ENCODE measurements at places on chromosomes 5 and 9.

- no peak for DNase-seq
Measured at GRCh38 chr9:132783006-132783405, 95.1 kb downstream of the AK8 start.

DNA sequence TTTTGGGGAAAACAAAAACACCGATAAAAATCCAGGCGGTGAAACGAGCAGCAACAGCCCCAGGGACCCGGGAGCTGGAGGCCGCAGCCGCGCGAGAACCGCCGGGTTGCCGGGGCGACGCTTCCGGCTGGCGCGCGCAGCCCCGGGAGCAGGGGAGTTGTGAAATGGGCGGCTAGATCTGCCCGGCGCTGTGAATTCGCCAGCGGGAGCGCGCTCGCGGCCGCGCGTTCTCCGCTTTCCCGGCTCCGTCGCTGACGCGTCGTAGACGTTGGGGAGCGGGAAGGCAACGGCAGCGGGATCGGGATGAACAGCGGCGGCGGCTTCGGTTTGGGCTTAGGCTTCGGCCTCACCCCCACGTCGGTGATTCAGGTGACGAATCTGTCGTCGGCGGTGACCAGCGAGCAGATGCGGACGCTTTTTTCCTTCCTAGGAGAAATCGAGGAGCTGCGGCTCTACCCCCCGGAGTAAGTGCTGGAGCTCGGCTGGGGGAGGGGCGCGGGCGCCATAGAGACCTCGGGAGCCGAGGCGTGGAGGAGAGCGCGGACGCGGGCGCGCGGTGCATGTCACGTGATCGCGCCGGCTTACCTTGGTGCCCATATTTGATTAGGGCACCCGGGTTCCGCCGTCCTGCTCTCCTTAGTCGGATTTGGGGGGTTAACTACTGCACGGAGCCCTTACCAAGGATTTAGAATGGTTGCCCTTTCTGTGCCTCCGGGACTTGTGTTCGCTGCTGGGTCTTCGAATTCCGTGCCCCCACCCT lies at the start of gene SREK1:
SREK1 (plus strand) TSS at position 227 of the 760 bp plus-strand sequence; CDS start at position 304, 77 bp downstream.
- DNase-seq, result peak; percentile 84

GRCh38 chr5:151469386-151469785 lies 22.0 kb downstream of the SLC36A1 start:
- no peak for DNase-seq

GRCh38 chr9:135517407-135517822 lies 3.8 kb upstream of the LCN1 start:
- DNase-seq, result no peak

GRCh38 chr5:34685485-34686165 lies 29.5 kb downstream of the RAI14 start:
- no peak for DNase-seq

DNA sequence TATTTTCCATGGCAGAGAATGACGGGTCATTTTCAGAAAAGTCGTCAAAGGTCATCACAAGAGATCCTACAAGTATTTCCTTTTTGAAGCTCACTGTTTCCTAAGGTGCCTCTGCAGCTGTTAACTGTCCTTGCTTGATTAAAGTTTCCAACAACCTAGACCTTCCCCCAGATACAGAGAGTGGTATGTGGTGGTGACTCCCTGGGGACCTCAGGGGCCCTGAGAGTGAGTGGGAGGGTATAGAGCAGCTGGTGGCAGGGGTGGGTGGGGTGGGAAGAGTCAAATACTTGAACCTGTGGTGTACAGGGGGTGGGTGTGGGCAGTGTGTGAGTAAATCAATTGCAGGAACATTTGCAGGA lies 1.6 kb upstream of the CD72 start:
- DNase-seq, result no peak

GRCh38 chr9:4588721-4589120 lies 73.4 kb upstream of the PLPP6 start:
- no peak for DNase-seq

DNA sequence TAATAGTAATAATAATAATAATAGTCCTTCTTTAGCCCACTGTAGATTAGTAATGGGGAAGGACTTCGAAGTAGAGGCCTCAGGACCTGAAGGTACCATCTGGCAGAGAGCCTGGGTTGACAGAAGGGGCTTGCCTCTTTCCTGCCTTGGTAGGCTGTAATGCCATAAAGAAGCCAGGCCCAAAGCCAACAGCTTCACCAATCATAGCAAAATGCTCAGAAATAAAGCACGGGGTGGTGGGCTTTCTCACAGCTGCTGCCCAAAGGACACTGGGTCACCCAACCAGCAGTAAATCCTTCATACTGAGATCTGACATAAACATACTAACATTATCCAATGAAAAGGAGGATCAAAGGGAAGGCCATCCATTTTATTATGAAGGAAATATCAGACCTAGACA lies 70.7 kb downstream of the SUSD1 start:
- DNase-seq, result no peak

DNA sequence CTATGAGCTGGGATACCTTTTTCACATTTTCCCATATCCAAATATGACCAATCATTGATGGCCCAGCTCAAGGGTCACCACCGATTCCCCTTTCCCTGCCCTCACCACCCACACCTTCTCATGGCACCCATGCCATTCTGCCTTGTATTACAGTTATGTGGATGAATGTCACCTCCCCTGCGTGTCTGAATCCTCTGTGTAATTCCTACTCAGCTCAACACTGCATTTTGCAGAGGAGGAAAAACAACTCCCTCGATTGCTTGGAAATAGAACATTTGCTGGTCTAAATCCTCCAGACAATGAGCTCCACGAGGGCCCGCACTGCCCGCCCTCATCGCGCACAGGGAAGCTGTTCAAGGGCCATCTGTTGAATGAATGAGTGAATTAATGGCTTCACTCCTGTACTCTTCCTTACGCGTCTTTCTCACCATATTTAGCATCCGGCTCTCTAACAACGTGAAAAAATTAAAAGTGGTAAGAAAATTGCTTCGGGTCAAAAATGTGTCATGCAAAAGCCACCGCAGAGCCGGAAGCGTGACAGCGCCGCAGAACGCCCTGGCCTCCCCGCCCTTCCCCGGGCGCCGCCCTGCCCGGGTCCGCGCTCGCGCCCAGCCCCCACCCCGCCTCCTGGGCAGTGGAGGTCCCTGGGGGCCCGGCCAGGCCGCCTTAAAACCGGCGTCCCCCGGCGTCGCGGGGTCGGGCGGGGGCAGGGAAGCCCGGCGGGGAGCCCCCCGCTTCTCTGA lies 704 bp downstream of the SUSD1 start:
- DNase-seq, result peak; percentile 44

DNA sequence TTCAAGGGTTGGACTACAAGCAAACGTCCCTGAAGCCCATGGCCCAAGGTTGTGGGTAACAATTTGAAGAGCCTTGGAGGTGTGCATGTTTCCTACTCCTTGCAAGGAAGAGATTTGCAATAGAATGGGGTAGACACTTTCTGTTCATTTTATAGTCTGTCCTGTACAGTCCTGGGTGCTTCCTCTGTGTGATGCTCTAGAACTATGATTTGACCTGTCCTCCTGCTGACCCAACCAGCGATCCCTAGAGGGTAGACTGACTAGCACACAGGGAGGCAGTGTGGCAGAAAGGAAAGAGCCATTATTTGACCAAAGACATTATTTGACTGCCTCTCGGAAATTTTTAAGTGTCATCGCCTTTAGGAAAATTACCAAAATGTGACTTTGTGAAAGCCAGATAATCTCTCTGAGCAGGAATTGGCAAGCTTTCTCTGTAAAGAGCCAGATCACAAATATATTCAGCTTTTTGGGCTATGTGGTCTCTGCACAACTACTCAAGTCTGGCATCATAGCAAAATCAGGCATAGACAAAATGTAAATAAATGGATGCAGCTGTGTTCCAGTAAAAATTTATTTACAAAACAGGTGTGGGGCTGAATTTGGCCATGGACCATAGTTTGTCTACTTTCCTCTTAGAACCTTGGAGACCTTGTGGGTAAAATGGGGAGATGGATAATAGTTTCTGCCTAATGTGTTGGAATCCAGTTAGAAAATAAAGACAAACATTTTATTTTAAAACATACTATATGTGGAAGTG lies 106.8 kb downstream of the DMRT2 start:
- DNase-seq, result no peak

DNA sequence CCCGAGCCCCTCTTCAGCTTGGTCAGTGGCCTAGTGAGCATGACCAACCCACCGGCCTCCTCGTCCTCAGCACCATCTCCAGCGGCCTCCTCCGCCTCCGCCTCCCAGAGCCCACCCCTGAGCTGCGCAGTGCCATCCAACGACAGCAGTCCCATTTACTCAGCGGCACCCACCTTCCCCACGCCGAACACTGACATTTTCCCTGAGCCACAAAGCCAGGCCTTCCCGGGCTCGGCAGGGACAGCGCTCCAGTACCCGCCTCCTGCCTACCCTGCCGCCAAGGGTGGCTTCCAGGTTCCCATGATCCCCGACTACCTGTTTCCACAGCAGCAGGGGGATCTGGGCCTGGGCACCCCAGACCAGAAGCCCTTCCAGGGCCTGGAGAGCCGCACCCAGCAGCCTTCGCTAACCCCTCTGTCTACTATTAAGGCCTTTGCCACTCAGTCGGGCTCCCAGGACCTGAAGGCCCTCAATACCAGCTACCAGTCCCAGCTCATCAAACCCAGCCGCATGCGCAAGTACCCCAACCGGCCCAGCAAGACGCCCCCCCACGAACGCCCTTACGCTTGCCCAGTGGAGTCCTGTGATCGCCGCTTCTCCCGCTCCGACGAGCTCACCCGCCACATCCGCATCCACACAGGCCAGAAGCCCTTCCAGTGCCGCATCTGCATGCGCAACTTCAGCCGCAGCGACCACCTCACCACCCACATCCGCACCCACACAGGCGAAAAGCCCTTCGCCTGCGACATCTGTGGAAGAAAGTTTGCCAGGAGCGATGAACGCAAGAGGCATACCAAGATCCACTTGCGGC lies 1.8 kb downstream of the EGR1 start:
- DNase-seq, result no peak

DNA sequence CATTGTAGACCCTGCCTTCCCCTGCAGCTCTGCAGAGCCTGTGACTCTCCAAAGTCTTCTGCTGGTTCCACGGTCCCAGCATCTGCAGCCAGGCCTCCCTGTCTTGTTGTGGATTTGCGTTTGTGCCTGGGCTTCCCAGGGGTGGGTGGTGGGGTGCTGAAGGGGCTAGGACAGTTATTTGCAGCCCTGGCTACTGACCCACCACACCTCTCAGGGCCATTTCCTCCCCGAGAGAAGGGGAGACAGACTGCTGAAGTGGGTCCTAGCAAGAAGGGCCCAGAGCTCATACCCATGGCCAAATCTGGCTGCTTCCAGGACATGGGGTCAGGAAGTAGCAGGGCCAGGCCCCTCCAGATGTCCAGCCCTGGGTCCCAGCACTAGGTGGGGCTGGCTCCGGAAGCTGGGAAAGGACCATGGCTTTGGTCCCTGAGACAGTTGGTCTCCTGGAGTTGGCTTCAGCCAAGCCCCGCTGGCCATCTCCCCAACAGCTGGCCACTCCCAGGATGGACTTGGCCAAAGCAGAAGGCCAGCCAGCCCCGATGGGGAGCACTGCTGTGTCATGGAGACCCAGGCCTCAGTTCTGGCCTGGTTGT lies 26.3 kb downstream of the GSN start:
- DNase-seq, result no peak

- no peak for DNase-seq
Measured at GRCh38 chr9:38345851-38346755, 46.4 kb upstream of the ALDH1B1 start.

DNA sequence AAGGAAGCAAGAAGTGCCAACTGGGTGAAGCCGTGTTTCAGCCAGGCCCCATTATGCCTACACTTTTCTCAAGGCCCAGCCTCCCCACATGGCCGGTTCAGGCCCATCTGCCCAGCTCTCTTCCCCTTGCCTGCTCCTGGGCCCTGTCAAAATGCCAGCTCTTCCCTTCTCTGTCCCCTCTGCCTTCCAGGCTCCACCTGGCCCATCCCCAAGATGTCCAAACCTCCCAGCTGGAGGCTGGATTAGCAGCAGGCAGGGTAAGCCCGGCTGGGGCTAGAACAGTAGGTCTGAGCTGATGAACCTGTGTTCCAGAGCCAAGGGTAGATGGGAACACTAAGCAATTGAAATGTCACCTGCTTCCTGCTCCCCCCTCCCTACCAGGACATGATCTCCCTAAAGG lies 64.1 kb upstream of the HSPA9 start:
- no peak for DNase-seq

DNA sequence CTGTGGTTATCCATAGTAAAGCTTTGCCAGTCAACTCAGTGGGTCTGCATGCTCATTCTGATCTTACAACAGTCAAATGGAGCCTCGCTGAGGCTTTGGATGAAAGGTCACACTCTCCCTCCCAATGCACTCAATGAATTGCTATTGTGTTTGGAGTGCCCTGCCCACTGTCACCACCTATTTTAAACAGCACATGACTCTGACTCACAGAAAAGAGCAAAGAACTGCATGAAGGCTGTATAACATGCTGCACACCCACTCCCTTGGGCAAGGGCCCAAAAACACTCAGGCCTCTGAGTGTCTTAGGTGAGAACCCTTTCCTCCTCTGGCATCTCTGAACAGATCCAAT lies 118.7 kb upstream of the CCDC112 start:
- DNase-seq, result no peak

DNA sequence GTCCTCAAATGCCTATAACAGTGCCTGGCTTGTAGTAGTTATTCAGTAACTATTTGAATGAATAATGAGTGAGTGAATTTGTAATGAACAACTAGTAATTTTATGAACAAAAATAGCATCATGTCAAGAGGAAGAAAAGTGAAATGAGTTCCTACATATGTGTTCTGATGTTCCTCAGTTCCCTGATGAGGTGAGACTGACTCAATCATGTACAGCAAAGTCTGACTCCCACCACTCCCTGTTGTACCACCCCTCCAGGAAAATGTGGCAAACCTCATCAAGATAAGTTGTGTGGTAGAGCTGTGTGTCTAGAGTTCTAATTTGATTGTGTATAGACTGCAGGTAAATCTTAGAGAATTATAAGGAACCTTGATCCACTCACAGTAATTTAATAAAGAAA lies 201.6 kb downstream of the GOLPH3 start:
- no peak for DNase-seq

GRCh38 chr9:13758936-13759335 lies 479.4 kb upstream of the MPDZ start:
- no peak for DNase-seq

DNA sequence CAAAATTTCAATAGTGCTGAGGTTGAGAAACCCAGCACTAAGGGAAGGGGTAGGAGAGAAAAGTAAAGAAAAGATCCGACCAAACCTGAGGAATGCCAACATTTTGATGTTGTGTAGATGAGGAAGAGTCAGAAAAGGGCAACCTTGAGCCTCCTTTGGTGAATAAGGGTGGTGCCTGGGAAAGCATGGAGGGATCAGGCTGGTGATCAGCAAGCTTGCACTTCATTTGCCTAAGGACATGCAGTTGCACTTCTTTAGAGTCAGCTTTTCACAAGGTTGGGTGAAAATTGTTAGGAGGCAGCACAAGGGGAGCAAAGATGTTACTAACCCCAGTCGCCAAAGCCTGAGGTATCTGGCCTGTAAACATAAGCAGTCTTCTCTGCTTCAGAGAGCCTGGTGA lies 20.4 kb downstream of the ATP6V0E1 start:
- DNase-seq, result no peak

- DNase-seq, result no peak
Measured at GRCh38 chr9:134957945-134958227, 40.2 kb upstream of the FCN1 start.

GRCh38 chr9:117046666-117047327 lies 359.7 kb downstream of the TRIM32 start:
- no peak for DNase-seq
